ENCODE measurements at places on chromosomes 7 and 10.
A peak's percentile ranks its signal among the peaks of the same experiment; 100 is the strongest.

DNA sequence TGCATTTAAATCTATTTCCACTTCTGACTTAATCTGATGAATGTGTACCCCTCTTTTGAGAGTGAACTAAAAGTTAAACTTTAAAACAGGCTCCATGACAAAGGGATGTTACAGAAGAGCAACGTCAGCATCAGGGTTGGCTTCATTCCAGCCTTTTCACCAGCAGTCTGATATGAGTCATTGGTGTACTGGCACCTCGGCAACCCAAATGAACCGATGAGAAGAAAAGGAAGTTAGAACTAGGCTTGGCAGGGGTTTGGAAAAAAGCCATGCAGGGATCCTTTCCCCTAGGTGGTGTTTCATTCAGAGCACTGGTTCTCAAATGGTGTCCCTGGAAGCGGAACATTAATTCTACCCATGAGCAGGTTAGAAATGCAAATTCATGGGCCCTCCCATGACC lies 53.6 kb downstream of the SEC61G start:
- no peak for DNase-seq

DNA sequence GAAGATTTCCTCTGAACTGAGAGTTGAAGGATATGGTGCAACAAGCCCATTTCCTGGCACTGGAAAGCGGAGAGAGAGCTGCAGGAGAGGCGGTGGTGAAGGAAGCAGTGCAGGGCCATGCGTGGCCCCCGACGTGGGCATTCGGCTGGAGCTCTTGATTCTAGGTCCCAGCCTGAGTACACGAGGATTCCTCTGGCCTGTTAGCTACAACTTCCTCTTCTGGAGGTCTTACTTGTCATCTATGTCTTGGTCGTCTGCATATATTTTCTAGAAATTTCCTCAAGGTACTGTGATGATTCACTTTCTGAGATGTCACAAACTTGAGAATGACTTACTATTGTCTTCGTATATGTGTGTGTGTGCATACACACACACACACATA lies 59.2 kb upstream of the JAZF1 start:
- no peak for DNase-seq

DNA sequence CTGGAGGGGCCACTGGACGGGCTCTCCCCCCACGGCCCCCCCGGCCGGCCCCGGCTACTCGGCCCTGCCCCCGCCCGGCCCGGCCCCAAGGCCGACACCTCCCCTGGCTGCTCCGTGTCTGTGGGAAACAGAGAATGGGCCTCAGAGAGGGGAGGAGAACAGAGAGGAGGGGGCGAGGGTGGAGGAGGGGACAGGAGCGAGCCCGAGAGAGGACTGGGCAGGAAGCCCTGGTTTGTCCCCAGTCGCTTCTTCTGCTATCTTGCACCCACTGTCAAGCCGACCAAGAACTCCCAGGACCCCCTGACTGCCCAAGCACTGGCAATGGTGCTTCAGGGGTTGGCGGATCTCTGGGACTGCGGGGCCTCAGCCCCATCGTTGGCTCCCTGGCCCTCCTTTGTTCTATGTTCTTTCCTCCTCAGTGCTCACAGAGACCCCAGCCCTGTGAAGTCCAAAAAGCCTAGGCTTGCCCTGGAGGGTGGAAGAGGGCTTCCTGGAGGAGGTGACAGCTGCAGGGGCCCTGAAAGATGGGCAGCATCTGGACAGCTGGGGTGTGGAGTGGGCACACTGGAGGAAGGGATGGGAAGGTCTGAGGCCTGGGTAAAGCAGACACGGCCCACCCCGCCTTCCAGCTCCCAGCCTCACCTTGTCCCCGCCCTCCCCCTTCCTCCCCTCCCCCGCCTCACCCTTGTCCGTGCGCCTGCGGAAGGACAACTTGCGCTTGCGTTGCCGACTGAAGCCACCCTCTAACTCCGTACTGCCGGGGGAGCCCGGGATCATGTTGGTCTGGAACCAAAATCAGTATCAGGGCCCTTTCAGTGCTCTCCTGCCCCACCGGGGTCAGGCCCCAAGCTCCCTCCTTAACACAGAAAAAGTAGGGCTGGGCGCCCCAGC lies 30.1 kb downstream of the KCNH2 start:
- no peak for DNase-seq

DNA sequence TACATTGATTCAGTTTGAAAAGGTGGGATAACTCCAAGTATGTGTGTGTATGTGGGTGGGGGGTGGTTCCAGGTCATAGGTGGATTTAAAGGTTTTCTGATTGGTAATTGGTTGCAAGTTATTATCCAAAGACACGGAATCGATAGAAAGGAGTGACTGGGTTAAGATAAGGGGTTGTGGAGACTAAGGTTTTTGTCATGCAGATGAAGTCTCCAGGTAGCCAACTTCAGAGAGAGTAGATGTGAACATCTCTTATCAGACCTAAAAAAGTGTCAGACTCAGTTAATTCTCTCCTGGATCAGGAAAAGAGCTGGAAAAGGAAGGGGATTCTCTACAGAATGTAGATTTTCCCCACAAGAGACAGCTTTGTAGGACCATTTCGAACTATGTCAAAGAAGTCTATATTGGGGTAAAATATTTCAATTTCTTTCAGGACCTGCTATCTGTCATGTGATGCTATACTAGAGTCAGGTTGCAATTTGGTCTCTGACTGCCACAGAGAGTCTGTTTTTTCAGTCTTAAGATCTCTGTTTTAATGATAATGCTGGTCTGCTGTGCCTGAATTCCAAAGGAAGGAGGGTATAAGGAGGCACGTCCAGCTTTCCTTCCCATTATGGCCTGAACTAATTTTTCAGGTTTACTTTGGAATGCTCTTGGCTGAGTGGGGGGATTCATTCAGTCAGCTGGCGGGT lies 3.6 kb downstream of the C7orf57 start:
- no peak for DNase-seq

GRCh38 chr7:150980663-150981062 lies 2.5 kb upstream of the KCNH2 start:
- DNase-seq = no peak

GRCh38 chr7:20224025-20224424 lies 6.8 kb upstream of the MACC1 start:
- no peak for DNase-seq

- DNase-seq = no peak
Observed at GRCh38 chr7:102289057-102289456, 2.4 kb downstream of the SH2B2 start.

GRCh38 chr10:88108115-88108610 lies 244.7 kb downstream of the PTEN start:
- DNase-seq = no peak

- no peak for DNase-seq
Observed at GRCh38 chr7:90222811-90223725, 11.5 kb downstream of the STEAP2 start.

GRCh38 chr10:20892796-20893195 lies 4.3 kb downstream of the NEBL start:
- DNase-seq = no peak

- no peak for DNase-seq
Observed at GRCh38 chr7:76073335-76073990, 25.6 kb downstream of the MDH2 start.

DNA sequence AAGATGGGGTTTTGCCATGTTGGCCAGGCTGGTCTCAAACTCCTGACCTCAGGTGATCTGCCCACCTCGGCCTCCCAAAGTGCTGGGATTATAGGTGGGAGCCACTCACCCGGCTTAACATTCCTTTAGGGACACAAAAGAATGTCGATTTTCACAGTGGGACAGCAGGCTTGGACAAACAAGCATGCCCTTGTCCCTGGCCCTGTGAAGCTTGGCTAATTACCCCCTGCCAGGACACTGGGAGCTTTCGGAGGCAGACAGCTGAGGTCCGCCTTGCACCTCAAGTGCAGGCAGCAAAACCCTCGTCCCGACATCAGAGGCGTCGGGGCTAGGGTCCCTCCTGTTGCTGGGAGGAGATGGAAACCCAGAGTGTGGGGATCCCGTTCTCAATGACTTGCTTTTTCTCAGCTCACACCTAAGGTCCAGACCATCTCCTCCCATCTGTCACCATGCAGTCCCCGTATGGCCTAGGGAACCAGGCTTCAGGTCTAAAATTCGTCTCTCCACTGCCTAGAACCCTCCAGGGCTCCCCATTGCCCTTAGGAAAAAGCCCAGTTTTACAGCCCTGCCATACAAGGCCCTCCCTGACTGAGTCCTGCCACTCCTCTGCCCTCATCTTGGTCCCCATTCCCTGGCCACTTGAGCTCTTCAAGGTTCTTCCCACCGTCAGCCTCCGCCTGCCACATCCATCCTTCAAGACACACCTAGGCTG lies 6.3 kb upstream of the CLIP2 start:
- DNase-seq = no peak

GRCh38 chr10:33743429-33743857 lies 409.0 kb upstream of the NRP1 start:
- DNase-seq = no peak

- no peak for DNase-seq
Observed at GRCh38 chr7:44846816-44847508, 925 bp downstream of the H2AZ2 start.

GRCh38 chr7:40516376-40516775 lies 381.6 kb downstream of the SUGCT start:
- DNase-seq = no peak

DNA sequence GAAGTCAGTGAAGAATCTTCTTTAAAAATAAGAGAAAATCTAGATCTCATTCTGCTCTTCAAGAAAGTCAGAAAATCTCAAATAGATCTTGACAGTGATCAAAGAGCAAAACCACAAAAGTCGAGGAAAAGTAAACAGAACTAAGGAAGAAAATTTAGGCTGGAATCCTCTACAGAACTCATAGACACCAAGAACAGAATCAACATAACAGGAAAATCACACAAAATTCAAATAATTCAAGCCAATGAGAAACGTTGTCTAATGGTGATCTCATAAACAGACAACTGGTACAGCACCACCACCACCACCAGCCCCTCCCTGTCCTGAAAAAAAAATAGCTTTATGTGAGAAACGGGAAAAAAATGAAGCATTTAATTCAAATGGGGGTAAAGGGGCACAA lies 6.9 kb downstream of the ITGB1 start:
- no peak for DNase-seq

DNA sequence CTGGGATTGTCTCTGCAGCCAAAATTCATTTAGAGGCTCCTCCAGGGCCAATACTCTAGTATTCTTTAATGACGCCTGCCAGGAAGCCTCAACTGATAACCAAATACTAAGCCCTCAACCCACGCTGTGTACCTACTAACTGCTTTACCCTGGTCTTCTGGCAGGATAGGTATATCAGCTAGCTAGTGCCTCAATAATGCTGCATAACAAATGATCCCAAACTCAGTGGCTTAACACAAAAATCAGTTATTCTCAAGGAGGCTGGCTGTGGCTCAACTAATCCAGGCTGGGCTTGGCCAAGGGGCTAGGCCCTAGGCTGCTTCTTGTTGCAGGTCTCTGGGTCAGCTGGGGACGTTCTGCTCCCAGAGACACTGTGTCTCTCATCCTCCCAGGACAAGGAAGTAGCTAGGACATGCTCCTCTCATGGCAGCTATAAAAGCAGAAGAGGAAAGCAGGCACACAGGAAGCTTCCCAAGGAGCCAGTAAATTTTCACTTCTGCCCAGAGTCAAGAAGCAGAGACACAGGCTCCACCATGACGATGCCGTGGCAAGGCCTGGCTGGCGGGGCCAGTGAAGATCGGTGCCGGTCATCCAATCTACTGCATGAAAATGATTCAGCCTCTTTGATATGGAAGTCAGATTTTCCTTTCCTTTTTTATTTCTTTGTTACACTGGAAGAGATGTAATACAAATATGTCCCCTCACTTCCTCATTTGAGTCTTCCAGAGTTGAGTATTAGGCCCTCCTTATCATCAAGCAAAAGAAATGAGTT lies 28.6 kb upstream of the COL13A1 start:
- no peak for DNase-seq

GRCh38 chr10:95406651-95407280 lies 116.0 kb upstream of the PDLIM1 start:
- DNase-seq = no peak

DNA sequence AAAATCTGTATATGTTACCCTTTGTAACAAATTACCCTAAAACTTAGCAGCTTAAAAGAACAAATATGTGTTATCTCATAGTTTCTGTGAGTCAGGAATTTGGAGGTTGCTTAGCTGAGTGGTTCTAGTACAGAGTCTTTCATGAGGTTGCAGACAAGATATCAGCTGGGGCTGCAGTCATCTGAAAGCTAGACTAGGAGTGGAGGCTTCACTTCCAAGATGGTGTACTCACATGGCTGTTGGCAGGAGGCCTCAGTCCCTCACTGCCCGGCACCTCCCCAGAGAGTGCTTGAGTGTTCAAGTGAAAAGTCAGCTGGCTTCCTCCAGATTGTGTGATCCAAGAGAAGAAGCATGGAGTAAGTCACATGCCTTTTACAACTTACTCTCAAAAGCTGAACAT lies 16.9 kb upstream of the GGCT start:
- DNase-seq = no peak

- no peak for DNase-seq
Observed at GRCh38 chr10:28378986-28379585, 76.2 kb upstream of the MPP7 start.

- no peak for DNase-seq
Observed at GRCh38 chr7:50470250-50471163, 20.4 kb upstream of the FIGNL1 start.

DNA sequence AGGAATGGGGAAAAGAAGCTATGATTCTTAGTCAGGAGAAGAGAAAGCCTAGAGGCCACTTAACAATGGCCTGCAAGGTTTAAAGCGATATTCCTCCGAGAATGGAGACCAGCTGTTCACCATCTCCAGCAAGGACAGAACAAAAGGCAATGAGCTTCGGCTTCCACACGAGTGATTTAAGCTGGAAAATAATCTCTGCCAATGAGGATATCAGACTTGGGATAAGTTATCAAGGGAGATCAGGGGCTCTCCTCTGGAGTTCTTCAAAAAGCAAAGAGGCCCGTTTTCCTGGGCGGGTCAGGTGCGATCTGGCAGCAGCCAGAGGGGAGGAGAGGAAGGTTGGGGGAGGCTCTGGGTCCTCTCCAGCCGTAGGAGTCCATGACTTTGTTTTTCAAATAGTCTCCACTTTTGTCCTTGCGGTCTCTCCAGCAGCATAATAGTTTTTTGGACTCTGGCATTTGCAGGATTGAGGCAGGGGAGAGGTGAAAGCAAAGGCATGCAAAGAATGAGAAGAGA lies 211.3 kb downstream of the SKIDA1 start:
- no peak for DNase-seq

- DNase-seq = no peak
Observed at GRCh38 chr7:51062222-51062987, 254.2 kb downstream of the COBL start.

DNA sequence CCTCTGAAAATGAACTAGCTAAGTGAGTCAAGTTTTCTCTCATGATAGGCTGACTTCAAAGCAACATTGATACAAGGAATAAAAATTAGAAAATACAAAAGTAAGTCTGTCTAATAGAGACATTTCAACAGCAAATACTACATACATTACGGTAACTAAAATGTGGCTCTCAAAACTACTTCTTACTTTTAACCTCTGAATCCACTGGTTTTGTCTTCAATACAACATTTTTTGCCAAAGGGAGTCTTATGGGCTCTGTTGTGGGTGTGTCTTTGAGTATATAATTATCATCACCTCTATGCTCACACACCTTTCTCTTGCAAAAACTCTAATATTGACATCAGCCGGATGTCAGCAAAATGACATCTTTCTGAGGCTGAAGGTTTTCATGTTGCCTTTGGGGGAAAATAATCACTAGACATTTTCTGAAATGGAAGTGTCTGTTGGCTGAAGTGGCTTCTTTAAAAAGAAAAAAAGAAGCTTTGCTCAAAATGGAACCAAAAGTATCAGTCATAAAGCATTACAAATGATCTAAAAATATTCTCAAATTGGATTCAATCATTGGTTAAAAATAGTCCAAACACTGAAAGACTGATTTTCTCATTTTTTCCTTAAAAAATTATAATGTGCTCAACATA lies 41.8 kb upstream of the FAM133B start:
- no peak for DNase-seq

- peak; percentile 50 for DNase-seq
Observed at GRCh38 chr10:97584060-97584797, at the start of gene HOGA1. TSS of gene HOGA1 (plus strand) at chr10:97584389. CDS start at chr10:97584704, 315 bp downstream.

GRCh38 chr10:73432646-73433537 lies 469 bp downstream of the MSS51 start:
- DNase-seq = no peak

Measured in GM19239 (cell line).